ENCODE measurements at places on chromosomes 1 and 21. TPM values are rescaled to one million over a fixed set of nuclear protein-coding genes. Genes with fewer than 3 reads are reported as not detected.

The S100A8 gene
- 3.4 TPM for total RNA-seq

The RCSD1 gene
- 8.4 TPM for total RNA-seq

The ANKRD65 gene
- total RNA-seq = 11.3 TPM

The CTSK gene
- 15.4 TPM for total RNA-seq

The PLA2G2F gene
- 0.80 TPM for total RNA-seq

The INAVA gene
- total RNA-seq = 171 TPM

The PRMT6 gene
- 9.5 TPM for total RNA-seq

The IVL gene
- total RNA-seq = not detected

The SH2D1B gene
- total RNA-seq = 1.0 TPM

The NUDT4B gene
- total RNA-seq = not detected

The GJA9 gene
- 1.2 TPM for total RNA-seq

The MTMR11 gene
- 151 TPM for total RNA-seq

The F13B gene
- total RNA-seq = not detected

The GNAT2 gene
- not detected for total RNA-seq

The OR6K2 gene
- not detected for total RNA-seq

The ETV3L gene
- total RNA-seq = not detected

The CYP4X1 gene
- 1.2 TPM for total RNA-seq

The KISS1 gene
- not detected for total RNA-seq

The NECTIN4 gene
- 5.4 TPM for total RNA-seq

The CASQ1 gene
- 0.82 TPM for total RNA-seq

The TSPAN2 gene
- total RNA-seq = 6.3 TPM

The SPATA1 gene
- 3.5 TPM for total RNA-seq

Data from mucosa of descending colon (tissue), 3 donors.